ENCODE measurements at places on chromosomes 5 and 9.

DNA sequence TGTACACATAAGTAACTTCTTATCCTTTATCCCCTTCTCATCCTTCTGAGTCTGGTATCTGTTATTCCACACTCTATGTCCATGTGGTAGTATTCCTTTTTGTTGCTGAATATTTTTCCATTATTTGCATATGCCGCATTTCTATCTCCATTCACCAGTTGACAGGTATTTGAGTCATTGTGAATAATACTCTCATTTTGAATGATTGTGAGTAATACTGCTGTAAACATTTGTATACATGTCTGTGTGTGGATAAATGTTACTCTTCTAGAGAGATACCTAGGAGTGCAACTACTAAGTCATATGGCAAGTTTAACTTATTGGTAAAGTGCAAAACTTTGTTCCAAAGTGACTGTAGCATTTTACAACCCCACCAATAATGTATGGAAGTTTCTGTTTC, 15.6 kb downstream of the RIC1 start:
- DNase-seq, result no peak

- DNase-seq, result peak; percentile 25
Measured at GRCh38 chr9:95494022-95494415, 22.8 kb downstream of the PTCH1 start.

DNA sequence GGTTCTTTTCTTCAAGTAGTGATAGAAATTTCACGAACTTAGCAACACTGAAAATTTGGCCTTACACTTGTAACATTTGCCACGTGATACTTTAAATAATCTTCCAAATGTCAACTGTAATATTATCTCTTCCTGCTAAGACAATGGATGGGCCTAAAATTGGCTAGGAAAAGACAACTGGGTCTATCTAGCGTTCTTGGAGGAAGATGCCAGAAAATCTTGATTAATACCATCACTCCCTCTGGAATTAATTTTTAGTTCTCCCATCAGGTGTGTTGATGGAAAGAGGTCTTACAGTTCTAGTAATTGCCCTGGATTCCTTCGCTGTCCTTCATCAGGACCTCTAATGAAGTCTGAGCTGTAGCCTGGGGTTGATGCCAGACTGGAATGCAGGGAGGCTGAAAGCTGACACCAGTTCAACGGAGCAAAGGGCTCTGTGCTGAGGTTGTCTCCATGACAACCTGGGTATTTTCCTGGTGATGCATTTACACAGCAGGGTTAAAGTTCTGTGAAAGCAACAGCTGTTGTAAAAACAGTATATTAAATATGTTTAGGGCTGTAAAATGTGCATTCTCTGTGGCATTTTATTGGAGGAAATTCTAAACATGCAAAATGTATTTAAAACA, 92.3 kb downstream of the GAS1 start:
- DNase-seq, result no peak

- DNase-seq, result no peak
Measured at GRCh38 chr9:82616545-82616944, 446.4 kb downstream of the RASEF start.

- DNase-seq, result no peak
Measured at GRCh38 chr5:126673477-126673876, 72.7 kb downstream of the PHAX start.

- DNase-seq, result no peak
Measured at GRCh38 chr5:119291877-119292276, 63.9 kb upstream of the TNFAIP8 start.

DNA sequence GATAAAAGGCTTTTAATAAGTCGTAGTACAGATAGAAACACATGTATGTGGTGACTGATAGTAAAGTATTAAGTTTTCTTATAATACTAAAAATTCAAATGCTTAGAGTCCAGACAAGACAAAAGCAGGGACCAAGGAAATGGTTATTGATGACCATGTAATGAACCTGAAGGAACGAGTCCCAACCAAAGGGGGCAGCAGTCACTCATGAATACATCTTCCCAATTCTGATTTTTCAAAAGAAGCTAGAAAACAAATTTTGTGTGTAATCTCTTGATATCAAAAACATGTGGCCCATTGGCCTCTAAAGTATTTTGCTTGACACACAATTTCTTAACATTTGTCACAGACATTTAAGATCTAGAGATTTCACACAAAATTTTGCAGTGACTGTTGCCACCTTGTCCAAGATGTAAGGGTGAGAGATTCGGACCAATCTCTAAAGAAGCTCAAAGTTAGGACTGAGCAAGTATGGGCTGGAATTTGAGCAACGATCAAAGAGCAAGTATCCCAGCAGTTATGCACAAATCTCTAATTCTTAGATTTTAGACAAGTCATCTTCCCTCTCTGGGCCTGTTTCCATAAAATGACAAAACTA, 66.8 kb downstream of the ARL15 start:
- DNase-seq, result no peak

DNA sequence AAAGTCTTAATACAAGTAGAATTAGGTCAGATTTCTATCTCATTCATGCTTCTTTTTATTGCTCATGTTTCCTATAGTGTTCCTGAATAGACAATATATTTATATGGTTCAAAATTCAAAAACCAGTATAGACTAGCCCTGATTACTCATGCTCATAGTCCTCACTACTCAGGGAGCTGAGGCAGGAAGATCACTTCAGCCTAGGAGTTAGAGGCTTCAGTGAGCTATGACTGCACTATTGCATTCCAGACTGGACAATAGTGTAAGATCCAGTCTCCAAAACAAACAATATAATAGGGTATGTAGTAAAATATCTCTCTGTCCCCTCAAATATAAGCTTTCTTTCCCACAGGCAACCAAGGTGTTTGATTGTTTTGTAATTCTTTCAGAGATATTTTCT, 2.4 kb downstream of the ANKRD31 start:
- DNase-seq, result no peak

- no peak for DNase-seq
Measured at GRCh38 chr9:91486699-91487497, 63.3 kb upstream of the NFIL3 start.

Measured in stimulated activated CD4-positive, alpha-beta T cell treated with anti-CD3 and anti-CD28 coated beads, TNF-alpha, amount 100 ng/mL, for 1 hour (primary cell).